Stimulated activated CD8-positive, alpha-beta memory T cell treated with anti-CD3 and anti-CD28 coated beads, Interleukin-4, amount 100 ng/mL, for 1 hour (primary cell): ENCODE measurements at places on chromosomes 11 and 22.

DNA sequence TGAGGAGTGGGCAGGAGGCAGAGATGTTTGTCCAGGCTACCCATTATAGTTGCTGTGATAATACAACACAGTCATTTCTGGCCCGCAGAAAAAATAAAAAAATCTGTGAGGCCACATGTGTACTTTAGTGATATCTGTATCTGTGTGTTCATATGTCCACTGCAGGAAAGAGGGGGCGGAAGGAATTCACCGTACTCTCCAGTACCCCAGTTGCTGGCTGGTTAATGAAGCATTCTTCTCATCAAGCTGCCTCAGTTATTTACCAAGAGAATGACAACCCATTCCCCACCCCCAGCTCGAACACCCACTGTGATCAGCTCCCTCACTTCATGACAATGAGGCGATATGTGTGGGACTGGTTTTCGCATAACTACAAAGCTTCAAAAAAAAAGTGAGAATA is 309.3 kb downstream of the SOX6 start:
- no peak for DNase-seq

GRCh38 chr11:47924184-47924691 is 56.1 kb upstream of the PTPRJ start:
- DNase-seq, result no peak

- DNase-seq, result no peak
Observed at GRCh38 chr22:46219636-46220035, 30.5 kb downstream of the CDPF1 start.

- DNase-seq, result no peak
Observed at GRCh38 chr11:34791780-34792542, 124.2 kb downstream of the APIP start.

GRCh38 chr11:126633330-126633729 is 277.8 kb downstream of the ST3GAL4 start:
- no peak for DNase-seq

GRCh38 chr11:73288192-73288872 is 16.2 kb downstream of the P2RY6 start:
- DNase-seq, result no peak

DNA sequence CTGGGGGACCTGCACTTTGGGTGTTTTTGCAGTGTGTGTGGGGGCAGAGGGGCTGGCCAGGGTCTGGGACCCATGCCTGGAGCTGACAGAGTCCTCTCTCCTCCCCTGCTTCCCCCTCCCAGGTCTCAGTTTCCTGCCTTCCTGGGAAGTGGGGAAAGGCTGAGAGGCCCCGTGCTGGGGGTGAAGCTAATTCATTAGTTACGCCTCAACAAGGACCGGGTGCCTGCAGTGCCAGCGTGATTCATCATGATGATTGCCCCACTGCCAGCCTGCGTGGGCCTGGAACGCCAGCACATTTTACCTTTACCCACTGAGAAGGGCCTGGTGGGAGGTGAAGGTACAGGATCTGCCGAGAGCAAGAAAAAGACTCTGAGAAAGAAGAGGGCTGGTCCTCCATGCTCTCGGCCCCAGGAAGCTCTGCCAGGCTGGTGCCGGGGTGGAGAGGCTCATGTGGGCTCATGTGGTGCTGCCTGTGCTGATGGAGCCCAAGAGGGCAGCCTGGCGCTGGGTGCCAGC is 2.9 kb upstream of the LRRC10B start:
- DNase-seq, result no peak

- no peak for DNase-seq
Observed at GRCh38 chr11:128734103-128734831, 40.4 kb downstream of the FLI1 start.

DNA sequence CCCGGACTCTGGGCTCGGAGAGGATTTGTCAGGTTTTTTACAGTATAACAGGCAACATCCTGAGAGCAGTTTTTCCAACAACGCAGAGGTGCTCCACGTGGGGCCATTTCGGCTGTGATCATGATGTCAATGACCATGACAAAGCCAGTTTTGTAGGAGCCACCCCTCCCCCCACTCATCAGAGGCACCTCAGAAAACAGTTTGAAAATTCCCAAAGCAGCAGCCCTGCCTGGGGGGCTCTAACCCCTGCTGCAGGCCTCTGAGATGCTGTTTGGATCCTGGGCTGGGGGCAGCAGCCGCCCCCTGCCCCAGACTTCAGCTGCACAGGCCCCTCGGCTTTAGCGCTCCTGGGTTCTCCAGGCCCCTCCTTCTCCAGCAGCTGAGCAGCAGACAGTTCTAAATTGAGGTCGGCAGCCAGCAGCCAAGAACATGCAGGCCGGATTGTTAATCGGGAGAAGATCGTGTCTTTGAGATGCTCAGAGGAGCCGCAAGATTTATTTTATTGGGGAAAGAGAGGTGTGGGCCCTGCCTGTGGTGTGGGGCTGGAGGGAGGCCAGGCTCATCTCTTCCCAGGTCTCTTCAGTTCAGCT is 19.4 kb downstream of the NFAM1 start:
- DNase-seq, result no peak

DNA sequence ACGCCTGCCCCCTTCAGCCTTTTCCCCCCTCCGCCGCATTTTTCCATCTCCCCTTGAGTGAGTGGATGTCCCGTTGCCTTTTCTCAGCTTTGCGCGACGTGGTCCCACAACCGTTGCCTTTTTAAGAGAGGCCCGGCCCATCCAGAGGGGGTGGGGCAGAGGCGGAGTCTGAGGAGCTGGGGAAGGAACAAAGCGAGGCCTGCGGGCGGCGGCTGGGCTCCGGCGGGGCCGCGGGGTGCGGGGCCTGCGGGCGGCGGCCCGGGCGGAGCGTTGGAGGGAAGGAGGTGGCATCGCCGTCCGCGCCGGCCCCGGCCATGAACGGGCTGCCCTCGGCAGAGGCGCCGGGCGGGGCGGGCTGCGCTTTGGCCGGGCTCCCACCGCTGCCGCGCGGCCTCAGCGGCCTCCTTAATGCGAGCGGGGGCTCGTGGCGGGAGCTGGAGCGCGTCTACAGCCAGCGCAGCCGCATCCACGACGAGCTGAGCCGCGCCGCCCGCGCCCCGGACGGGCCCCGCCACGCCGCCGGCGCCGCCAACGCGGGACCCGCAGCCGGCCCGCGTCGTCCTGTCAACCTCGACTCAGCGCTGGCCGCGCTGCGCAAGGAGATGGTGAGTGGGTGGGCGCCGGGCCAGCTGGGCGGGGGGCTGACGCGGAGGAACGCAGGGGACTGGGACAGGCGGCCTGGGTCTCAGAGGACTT is at the start of gene FAM89B:
Gene FAM89B, plus strand, starts transcription at position 183 of the 696 bp plus-strand sequence. Its CDS starts 132 bp downstream, at position 315.
- DNase-seq, result no peak

DNA sequence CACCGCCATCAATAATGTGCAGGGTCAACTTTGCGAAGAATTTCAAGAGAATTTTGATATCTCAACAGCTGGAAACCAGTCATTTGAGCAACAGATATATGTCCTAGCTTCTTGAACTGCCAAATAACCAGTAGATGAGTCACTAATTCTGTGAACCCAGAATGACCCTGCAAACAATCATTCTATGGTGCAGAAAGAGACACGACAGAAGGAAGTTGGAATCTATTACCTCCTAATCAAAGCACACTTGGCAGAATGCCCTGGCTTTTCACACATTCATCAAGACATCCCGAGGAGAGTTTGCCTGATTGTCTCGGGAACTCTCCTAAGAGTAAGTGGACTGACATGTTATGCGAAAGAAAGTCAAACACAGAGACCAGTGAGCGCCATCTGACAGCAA is 621.1 kb downstream of the OPCML start:
- no peak for DNase-seq

DNA sequence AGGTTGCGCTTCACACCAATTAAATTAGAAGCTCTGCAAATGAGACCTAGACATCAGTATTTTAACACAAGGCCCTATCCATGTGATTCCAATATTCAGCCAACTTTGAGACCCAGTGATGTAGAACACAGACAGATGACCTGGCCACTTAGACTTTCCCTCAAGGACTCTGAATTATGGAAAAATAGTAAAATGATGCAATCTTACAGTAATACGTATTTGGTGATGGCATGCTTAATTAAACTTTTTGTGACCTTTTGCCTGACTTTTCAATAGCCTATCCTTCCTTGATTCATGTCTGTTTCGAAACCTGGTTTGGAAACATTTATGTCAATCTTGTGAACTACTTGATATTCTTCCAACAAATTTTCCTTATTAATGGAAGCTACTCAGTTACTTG is 521.2 kb downstream of the KCNA4 start:
- DNase-seq, result no peak

DNA sequence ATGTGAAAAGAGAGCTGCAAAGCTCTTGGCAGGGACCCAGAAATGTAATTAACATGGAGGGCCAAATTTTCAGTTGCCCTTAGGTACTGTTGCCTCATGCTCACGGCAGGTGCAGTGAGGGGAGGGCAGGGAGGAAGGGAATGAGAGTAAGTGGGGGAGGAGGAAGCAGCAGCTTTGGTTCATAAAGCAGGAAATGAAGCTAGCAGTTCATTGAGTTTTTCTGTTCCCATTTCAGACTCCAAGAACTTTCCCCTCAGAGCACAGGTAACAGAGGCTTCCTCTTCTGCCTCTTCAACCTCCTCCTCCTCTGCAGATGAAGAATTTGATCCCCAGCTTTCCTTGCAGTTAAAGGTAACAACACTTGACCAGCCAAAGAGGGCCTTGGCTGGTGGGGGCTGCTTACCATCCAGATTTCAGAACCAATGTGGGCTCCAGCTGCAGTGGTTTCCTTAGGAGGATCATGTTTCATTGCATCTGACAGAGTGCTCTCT is 57.9 kb upstream of the PARVA start:
- DNase-seq, result no peak

- no peak for DNase-seq
Observed at GRCh38 chr22:35863432-35863831, 145.8 kb downstream of the APOL5 start.

DNA sequence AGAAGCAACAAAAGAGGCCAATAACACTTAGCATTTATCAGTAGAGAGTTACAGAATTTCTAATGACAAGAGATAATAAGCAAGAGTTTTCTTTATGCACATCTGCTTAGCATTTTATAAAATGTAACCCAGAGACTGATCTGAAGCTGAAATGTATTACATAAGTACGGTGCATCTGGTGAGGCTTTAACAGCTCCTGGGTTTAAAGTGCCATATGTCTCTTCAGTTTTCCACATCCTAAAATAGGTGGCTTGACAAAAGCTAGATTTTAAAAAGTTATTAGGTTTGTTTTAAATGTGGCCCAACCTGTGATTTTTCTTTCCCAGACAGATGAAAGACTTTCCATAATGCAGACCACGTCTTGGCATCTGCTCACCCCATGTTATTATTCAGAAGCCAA is 620.7 kb upstream of the ARHGAP42 start:
- DNase-seq, result no peak

DNA sequence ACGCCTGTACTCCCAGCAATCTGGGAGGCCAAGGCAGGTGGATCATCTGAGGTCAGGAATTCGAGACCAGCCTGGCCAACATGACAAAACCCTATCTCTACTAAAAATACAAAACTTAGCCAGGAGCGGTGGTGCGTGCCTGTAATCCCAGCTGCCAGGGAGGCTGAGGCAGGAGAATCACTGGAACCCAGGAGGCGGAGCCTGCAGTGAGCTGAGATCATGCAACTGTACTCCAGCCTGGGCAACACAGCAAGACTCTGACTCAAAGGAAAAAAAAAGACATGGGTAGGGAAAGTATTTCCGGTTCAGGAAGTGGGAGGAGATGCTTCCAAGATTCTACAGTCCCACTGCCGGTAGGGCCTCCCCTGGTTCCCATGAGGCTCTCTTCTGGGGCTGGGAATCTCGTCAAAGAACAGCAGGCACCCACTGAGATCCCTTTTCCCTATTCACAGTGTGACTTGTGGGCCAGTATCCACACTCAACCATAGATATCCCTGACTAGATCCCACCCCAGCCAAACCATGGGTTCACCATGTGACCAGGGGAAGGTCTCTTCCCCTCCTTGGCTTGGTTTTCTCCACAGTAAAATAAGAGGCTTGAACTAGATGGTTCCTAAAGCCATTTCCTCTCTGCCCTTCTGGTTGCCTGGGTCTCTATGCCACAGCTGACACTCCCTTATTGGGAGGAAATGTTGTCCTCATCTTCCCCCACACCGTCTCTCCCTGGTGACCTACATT is 443.3 kb downstream of the BUD13 start:
- no peak for DNase-seq

DNA sequence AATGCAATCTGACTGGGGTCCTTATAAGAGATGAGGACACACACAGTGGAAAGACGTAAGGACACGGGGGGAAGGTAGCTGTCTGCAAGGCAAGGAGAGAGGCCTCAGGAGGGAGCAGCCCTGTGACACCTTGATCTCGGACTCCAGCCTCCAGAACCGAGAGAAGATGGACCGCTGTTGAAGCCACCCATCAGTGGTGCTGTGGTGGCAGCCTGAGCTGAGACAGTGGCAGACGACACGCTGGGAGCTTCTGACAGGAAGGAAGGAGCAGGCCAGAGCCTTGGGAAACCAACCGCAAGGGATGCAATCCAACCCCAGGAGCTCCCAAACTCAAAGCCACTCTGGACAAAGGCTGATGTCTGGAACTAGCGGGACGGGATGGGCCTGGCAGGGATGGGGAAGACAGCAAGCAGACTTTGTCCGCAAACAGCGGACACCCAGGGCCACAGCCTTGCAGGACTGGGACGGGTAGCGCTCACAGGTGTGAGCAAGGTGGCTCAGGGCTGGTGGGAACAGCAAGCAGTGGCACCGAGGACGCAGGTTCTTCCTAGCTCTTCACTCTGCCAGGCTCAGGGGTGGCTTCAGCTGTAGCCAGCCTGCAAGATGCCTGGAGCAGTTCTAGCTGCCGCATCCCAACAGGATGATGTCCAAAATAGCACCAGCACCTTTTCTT is 10.9 kb downstream of the LTO1 start:
- DNase-seq, result no peak

- no peak for DNase-seq
Observed at GRCh38 chr22:46693634-46694415, 44.2 kb downstream of the CERK start.

- no peak for DNase-seq
Observed at GRCh38 chr11:46183819-46184218, 62.6 kb upstream of the PHF21A start.

DNA sequence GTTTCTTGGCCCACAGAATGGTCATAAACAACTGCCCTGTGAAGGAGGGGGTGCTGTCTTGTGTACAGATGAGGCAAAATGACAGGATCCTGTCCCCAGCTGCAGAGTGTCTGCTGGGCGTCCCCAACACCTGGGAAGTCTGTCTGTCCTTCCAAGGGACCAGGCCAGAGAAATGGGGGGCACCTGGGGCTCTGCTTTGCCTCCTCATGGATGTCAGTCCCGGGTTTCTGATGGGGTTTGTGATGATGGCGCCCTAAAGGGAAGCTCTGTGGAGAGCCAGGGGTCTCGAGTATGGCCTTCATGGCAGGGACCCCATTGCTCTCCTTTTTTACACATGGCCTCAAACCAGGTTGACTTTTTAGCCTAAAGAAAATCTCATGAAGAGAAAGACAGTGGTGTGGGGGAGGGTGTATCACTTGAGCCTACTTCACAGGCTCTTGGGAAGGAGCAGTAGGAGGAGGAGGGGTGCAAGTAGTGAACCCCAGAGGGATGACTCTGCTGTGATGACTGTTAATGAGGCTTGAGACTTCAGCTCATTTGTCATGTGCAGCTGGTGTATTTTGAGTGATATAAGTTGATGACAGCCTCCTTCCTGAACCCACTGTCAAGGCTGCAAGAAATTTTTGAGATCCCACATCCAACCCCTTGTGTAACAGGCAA is 40.6 kb upstream of the TUB start:
- no peak for DNase-seq
